ENCODE measurements at places on chromosomes 3 and 15.

- no peak for DNase-seq
Observed at GRCh38 chr3:123119802-123120201, 53.0 kb downstream of the PDIA5 start.

- no peak for DNase-seq
Observed at GRCh38 chr3:103319912-103320311, 885.1 kb downstream of the ZPLD1 start.

- DNase-seq: no peak
Observed at GRCh38 chr3:32871273-32871672, 53.5 kb downstream of the TRIM71 start.

- no peak for DNase-seq
Observed at GRCh38 chr3:58027704-58028317, 19.6 kb downstream of the FLNB start.
